ENCODE measurements at places on chromosomes 7 and 10. TPM values are rescaled to one million over a fixed set of nuclear protein-coding genes. Genes with fewer than 3 reads are reported as not detected.

DNA sequence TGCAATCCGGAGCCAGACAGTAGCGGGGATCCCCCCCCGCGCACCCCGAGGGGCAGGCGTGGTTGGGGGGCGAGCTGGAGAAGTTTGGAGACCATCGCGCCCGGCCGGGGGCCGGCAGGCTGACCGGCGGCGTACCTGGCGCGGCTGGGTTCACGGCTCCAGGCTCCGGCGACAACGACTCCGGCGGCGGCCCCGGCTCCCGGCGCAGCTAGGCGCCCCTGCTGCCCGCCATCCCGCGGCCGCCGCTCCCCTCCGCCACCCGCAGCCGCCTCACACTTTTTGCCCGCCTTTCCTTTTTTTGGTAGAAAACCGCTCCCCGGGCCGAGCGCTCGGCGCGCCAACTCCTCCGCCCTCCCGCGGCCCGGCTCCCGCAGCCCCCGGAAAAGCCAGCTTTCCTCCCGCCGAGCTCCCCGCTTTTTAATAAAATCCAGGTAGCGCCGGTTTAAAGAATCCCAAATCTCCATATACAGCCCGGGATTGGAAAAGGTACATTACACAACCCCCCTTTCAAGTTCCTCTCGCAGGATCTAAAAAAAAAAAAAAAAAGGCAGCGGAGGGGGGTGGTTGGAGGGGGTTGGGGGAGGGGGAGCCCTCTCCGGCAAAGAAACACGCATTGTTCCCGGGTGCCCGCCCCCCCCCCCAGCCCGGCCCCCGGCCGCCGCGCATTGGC lies at the start of gene TNRC18:
Gene TNRC18 (minus strand): TSS at position 529 of the 670 bp plus-strand sequence. CDS start 2,588 bp downstream, outside the sequence.
- DNase-seq: no peak

DNA sequence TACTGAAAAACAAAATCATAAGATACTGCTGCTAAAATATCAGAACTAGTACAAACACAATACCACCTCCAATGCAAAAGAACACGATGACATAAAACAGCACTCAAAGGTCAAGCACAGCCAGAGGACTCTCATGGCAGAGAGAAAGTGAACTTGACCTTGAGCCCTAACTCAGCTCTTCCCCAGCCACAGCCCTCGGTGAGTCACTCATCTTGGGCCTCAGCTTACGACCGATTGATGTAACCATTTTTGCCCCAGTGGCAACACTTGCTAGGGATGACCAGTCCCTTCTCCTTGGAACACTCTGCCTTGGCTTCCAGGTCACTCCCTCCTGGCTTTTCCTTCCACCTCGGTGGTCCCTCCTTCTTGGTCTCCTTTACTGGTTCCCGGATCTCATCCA lies 77.8 kb downstream of the JAZF1 start:
- DNase-seq: no peak

GRCh38 chr7:28168393-28169158 lies 12.0 kb downstream of the JAZF1 start:
- no peak for DNase-seq

GRCh38 chr7:5403442-5403841 lies 20.2 kb downstream of the TNRC18 start:
- no peak for DNase-seq

GRCh38 chr10:98536551-98536950 lies 89.8 kb upstream of the HPS1 start:
- no peak for DNase-seq

DNA sequence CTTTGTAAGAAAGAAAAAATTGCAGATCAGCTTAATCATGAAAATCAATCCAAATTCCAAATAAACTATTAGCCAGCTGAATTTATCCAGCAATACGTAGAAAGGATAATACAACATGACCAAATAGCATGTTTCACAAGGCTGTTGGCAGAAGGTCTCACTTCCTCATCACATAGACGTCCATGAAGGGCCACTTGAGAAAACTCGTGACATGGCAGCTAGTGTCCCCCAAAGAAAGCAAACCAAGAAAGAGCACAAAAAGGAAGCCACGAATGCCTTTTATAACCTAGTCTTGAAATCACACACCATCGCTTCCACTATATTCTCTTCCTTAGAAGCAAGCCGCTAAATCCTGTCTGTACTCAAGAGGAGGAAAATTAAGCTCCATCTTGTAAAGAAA lies 105.6 kb upstream of the NRBF2 start:
- DNase-seq: no peak

EGR2 gene
- total RNA-seq: 14.3 TPM

- DNase-seq: no peak
Measured at GRCh38 chr10:114172216-114172615, 1.8 kb downstream of the CCDC186 start.

OPALIN gene
- not detected for total RNA-seq

DNA sequence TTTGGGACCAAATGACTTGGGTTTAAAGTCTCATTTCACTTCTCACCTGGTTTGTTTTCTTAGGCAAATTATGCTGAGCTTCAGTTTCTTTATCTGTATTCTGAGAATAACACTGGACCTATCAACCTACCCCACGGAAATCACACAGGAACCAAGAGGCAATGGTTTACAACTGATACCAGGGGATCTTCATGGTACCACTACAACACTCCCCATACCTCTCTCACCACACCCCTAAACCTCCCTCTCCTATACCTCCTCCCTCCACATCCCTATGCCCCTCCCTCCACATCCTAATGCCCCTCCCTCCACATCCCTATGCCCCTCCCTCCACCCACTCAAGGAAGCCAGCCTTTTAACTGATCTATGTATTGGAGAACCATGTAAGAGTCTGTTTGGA lies 9.9 kb downstream of the FAM204A start:
- DNase-seq: no peak

CALML3 gene
- total RNA-seq: not detected

PIK3CG gene
- total RNA-seq: 80.7 TPM

DNA sequence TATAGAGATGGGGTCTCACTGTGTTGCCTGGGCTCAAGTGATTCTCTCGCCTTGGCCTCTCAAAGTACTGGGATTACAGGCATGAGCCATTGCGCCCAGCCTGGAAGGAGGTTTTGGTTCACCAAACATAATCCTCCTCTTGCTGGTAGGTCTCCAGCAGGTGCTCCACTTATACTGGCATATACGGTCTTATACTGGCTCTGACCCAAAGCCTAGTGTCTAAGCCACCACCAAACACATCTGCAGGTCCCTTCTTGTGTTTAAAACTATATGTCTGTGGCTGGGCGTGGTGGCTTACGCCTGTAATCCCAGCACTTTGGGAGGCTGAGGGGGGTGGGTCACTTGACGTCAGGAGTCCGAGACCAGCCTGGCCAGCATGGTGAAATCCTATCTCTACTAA lies 5.4 kb downstream of the MBLAC1 start:
- DNase-seq: no peak
